Cortex of kidney (tissue), 1 donor: ENCODE measurements at places on chromosomes 16 and 17.

- no peak for DNase-seq
Measured at GRCh38 chr17:75013092-75013559, 656 bp downstream of the MRPL58 start.

DNA sequence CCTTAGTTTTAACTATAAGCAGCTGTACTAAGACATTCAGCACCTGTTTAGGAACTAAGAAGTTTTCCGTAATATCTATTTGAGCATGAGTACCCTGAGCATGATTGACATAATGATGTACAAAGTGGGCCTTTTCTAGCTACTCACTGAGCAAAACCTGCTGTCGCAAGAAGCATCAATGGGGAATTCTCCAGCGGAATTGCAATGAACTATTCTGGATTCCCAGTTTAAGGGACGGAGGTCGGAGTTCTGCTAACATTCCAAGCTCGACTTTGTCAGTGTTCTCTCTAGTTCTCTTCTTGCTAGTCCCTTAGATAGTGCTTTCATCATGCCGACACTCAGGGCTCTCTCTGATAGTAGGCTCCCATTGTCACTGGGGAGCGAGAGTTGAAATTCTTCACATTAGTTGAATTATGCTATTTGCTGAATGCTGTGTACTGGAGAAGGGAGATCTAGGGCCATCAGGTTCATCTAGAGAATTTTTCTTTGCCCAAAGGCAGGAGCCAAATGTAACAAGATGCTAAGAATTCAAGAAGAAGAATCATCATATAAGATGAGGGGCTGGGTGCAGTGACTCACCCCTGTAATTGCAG is 40.2 kb upstream of the MYH2 start:
- no peak for DNase-seq

DNA sequence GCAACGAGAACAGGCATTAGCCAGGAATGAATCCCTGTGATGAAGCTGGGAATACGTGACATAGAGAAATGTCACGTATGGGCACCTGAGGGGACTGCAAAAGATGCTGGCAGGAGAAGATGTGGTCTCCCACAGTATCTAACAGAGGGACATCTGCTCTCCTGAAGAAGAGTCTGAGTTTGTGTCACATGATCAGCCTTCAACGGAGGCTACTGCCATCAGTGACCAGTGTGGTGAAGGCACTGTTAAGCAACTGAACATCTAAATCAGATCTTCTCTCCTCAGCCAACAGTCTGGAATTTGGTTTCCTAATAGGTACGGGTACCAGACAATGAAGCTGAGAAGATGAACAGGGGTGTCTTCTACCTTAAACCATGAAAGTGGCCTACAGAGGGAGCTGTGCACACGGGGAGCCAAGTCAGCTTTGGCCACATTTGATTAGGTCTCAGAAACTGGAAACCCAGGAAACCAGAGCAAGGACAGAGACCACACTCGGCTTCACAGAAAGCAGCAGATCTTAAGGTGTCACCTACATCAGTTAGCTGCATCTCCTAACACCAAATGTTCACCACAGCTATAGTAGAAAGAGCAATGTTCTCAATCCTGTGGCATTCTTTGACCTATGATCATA is 41.8 kb downstream of the BRD7 start:
- DNase-seq = no peak

DNA sequence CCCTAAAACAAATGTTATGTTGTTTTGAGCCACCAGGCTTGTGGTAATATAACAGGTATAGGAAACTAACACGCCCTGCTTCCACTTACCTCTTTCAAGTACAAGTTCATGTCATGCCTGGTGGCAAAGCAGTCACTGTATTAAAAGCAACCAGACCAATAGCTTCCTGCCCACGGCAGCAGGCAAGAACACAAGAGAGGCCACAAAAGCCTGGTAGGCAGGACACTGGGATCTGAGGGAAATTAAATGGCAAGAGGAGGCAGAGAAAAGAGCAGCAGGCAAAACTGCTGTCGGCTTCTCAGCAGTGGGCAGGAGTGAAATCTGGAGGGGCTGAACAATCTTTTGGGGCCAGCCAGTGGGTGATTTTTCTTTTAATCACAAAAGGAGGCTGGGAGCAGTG is 2.2 kb downstream of the CYTH1 start:
- DNase-seq = no peak

DNA sequence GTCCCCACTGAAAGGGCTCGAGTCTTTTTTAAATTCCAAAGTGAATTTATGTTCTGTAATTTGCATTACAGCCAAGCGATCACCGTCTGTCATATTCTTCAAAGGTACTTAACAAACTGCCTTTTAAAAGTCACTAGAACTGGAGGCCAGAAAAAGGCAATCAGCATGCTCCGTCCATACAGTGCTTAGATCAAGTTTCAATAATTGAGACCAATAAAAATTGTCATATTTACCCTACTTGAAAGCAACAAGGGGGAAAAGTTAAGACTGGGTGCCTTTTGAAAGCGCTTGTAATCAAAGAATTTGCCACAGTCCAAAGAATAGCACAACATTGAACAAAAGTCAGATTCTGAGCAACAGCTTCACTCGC is 9.0 kb upstream of the ZFHX3 start:
- DNase-seq = no peak

DNA sequence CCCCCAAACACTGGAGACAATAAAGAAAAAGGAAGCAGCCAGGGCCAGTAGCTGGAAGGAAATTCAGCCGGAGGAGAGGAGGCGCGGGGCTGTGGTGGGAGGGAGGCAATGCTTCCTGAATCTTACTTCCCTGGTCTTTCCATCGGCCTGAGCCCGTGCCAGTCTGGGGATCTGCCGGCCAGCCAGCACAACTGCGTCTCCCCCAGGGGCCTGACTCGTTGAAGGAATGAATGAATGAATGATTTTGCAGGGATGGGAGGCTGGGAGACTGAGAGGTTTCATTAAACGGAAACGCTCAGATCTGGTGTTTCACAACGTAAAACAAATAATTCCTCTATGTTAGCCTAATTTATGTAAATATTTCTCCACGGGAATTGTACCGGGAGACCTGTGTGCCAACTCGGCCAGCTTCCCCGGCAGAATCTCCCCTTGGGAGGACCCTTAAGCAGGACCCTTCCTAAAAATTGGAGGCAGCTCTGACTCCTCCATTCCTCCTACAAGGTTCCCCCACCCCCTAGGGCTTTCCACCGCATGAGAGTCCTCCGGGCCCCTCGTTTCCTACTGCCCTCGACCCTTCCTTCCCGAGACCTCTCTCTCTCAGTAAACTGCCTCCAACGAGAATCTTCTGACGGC is 1.3 kb upstream of the BAIAP2 start:
- no peak for DNase-seq

DNA sequence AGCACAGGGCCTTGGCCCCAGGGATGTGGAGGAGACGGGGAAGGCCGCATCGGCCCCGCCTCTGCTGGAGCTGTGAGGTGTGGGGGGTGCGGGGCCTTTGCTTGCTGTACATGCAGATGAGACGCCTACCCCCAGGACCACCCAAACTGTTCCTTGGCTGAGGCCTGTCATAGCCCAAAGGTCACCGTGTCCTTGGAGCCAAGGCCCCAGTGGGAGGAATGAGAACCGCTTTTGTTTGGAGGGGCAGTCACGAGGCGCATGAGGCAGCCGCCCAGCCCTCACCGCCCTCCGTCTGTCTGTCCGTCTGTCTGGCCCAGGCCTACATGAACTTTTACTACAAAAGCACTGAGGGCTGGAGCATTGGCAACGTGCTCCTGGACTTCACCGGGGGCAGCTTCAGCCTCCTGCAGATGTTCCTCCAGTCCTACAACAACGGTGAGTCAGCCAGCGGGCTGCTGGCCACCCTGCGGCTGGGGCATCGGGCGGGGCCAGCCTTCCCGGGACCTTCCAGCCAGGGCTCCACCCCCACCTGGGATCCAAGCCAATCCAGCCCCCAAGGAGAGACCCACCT is 8.8 kb downstream of the TAX1BP3 start:
- no peak for DNase-seq

DNA sequence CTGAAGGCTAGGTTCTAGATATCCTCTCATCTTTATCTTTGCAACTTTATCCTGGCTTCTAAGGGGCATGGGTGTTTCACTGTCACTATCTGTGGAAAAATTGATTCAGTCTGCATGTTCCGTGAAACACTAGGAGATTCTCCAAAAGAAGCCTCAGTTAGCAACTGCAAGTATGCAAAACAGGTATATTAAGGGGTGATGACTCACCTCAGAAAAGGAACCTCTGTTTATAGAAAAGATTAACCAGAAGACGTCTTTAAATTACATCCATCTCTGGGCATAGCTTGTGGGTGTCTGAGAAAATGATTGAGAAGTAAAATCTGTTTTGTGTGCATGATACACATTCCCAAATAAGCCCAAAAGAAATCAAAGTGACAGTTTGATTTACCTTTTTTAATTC is 353.8 kb upstream of the HSBP1 start:
- DNase-seq = no peak

DNA sequence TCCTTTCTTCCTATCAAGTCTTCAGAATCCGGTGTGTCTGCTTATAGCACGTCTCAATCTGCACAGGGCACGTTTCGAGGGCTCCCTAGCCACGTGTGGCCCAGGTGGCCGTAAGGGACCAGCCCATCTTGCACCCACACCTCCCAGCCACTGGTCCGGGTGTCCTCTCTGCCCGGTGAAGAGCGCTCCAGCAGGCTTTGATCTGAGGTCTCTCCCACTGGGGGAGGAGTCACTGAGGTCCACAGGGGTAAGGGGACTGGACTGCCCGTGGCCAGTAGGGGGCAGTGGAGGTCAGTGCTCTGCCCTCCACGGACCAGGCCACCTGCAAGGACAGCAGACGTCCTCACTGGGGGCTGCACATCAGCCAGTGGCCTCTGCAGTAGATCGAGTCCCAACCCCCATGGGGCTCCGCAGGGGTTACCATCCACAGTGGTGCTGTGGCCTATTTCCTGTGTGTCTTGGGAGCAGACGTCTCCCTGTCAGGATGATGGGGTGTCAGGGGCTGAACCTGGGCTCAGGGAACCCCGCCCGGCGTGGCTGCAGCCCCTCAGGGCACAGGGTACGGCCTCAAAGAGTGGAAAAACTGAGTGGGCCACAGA is 204.1 kb upstream of the CIBAR2 start:
- no peak for DNase-seq

DNA sequence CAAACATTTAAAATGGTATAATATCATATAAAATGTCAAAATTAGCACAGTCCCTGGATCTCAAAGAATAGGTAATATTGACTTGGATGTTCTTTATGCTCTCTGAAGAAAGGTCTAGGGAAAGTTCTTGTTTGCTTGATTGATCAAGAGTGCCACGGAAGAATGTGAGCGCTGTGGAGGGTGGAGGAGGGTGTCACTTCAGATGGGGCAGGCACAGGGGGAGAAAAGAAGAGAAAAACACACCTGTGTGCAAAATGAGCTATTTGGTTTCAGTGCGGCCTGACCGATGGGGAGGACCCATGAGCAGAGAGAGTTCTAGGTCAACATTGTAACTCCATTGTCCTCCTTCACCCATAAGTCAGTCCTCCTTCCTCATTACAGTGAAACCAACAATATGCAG is 8.8 kb upstream of the VPS4A start:
- no peak for DNase-seq

GRCh38 chr16:84271866-84272265 is 22.8 kb upstream of the WFDC1 start:
- no peak for DNase-seq

GRCh38 chr17:57563958-57564357 is 181.1 kb downstream of the CCDC182 start:
- no peak for DNase-seq

DNA sequence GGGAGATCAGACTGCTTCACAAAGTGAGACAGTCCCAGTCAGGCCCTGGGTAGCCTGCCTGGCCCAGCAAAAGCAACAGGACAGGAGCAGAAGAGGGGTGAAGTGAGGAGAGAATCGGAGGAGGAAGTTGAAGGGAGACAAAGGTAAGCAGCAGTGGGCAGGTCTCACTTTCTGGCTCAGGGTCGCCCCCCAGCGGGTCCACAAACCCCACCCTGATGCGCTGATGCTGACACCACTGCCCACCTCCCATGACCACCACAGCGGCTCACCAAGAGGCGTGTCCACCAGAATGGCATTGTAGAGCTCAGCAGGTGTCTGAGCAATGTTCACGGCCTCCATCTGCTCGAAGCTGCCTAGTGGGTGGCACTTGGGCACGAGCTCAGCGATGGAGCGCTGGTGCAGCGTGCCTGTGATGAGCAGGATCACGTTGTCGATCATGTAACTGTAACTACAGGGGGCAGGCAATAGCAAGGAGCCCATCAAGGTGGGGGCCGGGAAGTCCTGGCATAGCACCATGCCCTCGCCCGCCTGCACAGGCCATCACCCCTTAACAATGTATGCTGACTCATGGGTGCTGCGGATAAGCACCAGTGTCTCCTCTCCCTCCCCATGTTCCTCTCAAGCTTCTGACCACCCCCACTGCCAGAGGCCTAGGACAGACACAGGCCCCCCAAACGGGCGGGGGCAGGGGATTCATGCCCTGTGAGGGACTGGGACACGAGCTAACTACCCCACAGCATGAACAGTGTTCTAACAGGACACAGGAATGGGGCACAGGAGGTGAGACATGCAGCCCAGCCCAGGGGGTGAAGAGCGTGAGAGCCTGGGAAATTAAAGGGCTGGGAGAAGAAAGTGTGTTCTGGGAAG is 13.6 kb downstream of the HSD11B2 start:
- no peak for DNase-seq

DNA sequence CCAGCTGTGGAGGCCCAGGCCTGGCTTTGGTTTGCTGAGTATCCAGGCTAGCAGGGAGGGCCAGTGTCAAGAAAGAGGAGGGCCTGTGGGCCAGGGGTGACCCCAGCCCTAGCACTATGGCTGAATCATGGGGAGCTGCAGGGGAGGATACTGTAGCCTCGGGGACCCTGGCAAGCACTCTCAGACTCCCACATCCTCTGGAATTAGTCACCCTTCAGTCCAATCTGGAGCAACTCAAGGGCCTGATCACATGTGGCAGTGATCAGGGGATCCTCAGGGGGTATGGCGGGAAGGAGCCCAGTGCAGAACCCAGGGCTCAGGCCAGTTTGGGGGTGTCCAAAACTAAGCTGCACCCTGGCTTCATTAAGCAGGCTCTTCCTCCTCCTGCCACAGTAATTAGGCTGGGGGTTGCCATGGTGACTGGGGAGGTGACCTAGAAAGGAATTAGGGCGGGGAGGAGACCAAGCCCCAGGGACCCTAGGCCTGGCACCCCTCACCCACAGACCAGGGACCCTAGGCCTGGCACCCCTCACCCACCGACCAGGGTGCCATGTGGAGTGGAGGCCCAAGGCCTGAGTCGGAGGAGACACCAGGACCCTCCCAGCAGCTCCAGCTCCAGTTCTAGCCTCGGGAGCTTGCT is 5.8 kb downstream of the NLGN2 start:
- DNase-seq = no peak

- no peak for DNase-seq
Measured at GRCh38 chr17:72399608-72400487, 279.0 kb downstream of the SOX9 start.

- no peak for DNase-seq
Measured at GRCh38 chr16:58444265-58444664, 52.0 kb downstream of the GINS3 start.

DNA sequence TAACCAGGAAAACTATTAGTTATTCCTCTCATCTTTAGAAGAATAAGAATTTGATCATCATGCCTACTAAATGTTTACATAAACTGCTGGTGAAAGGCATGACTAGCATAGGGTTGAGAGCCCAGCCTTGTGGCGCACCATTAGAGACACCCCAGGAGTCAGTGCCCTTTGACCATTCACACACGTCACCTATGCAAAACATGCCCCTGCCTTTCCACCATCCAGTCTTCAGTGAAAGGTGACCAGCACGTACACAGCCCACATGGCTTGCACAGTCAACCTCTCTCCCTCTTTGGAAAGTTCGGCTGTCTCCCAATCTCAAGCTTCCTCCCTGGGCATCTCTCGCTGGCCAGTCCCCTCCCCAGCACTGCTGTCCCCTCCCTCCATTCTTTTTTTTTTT is 150.3 kb downstream of the ENGASE start:
- no peak for DNase-seq

- DNase-seq = no peak
Measured at GRCh38 chr17:46733837-46734475, 84.5 kb downstream of the WNT3 start.
